NCI-H2107 (cell line): ENCODE measurements at places on chromosomes 1 and 21.

DNA sequence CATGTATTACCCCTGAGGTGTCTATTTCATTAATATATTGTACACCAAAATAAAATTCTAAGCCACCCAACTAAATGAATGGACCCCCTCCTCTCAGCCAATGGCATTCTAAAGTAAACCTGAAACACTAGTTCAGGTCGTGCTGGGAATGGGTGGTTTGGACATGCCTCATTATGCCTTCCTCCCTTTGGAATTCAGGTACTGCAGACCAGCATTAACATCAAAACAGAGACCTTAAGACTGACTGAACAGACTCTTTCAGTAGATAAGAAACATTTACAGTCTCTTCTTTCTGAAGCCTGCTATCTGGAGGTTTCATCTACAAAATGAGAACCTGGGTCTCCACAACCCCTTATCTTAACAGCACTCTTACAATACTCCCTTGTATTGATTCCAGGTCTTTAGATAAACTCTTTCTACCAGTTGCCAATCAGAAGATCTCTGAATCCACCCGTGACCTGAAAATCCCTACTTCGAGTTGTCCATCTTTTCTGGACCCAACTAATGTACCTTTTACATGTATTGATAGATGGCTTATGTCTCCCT lies 93.6 kb downstream of the PKN2 start:
- no peak for DNase-seq

DNA sequence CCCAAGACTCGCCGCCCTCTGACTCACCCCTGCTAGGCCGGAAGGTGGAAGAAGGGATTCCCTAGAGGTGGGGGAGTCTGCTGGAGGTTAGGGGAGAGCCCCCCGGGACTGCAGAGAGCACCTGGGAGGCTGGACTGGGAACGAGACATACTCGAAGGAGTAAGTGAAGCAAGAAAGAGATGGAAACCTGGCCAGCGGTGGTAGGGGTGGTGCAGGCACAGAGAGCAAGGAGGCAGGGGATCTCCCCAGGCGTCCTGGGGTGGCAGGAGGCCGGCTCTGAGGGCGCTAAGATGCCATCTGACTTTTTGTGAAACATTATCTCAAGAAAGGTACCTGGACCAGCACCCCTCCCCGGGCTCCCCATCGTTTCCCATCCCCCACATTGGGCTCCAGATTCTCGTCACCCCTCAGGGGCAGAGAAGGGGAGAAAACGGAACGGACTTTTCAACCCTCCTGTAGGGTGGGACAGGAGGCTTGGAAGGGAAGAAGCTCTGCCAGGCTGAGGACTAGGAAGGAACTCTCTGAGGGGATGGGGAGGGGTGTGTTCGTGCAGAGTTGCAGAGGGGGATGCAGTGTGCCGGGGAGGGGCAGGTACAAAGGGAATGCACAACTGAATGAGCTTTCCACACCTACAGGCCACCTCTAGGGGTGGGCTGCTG lies 708 bp downstream of the CHRNB2 start:
- DNase-seq: no peak

- DNase-seq: no peak
Observed at GRCh38 chr1:103025858-103026409, 82.4 kb downstream of the COL11A1 start.

- DNase-seq: no peak
Observed at GRCh38 chr1:244080343-244080929, 29.4 kb downstream of the ZBTB18 start.

GRCh38 chr21:29074007-29074376 lies 544 bp upstream of the CCT8 start:
- DNase-seq: no peak

- DNase-seq: no peak
Observed at GRCh38 chr1:159152031-159152430, 19.4 kb upstream of the CADM3 start.

DNA sequence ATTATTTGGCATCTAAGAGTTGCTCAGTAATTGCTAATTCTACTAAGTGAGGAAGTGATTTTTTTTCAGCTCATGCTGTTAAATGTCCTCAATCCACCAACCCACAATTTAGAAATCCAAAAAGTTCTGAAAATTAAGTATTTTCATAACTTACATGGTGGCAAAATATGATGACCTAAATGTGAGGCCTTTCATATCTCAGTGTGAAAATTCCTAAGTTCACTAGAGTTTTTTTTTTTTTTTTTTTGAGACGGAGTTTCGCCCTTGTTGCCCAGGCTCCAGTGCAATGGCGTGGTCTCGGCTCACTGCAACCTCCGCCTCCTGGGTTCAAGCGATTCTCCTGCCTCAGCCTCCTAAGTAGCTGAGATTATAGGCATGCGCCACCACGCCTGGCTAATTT lies 5.6 kb downstream of the NUCKS1 start:
- DNase-seq: no peak

GRCh38 chr21:27532076-27532475 lies 565.2 kb upstream of the ADAMTS5 start:
- DNase-seq: no peak

DNA sequence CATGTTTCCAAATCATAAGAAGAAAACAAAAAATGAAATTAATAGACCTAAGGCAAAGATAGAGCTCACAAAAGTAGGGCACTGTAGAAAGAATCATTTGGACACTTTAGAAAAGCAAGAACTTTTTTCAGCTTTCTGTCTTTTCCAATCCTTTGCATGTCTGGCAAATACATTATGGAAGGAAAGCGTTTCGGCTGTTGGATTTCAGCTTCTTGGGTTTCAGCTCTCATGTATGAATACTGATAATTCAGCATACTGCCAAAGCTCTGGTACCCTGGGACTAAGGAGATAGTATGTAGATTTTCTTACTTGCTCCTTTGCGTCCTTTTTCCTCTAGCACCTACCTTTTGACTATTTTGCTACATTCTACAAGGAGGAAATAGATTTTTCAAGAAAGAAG lies 375.9 kb downstream of the BRINP3 start:
- no peak for DNase-seq

GRCh38 chr21:46550116-46550941 lies 54.6 kb downstream of the S100B start:
- no peak for DNase-seq

- no peak for DNase-seq
Observed at GRCh38 chr21:45451091-45451740, 46.3 kb downstream of the COL18A1 start.

- DNase-seq: no peak
Observed at GRCh38 chr1:228348708-228349467, 57.7 kb downstream of the TRIM11 start.

- no peak for DNase-seq
Observed at GRCh38 chr1:34743775-34744174, 11.1 kb upstream of the GJB5 start.

- DNase-seq: no peak
Observed at GRCh38 chr1:234047123-234047522, 142.6 kb downstream of the SLC35F3 start.

DNA sequence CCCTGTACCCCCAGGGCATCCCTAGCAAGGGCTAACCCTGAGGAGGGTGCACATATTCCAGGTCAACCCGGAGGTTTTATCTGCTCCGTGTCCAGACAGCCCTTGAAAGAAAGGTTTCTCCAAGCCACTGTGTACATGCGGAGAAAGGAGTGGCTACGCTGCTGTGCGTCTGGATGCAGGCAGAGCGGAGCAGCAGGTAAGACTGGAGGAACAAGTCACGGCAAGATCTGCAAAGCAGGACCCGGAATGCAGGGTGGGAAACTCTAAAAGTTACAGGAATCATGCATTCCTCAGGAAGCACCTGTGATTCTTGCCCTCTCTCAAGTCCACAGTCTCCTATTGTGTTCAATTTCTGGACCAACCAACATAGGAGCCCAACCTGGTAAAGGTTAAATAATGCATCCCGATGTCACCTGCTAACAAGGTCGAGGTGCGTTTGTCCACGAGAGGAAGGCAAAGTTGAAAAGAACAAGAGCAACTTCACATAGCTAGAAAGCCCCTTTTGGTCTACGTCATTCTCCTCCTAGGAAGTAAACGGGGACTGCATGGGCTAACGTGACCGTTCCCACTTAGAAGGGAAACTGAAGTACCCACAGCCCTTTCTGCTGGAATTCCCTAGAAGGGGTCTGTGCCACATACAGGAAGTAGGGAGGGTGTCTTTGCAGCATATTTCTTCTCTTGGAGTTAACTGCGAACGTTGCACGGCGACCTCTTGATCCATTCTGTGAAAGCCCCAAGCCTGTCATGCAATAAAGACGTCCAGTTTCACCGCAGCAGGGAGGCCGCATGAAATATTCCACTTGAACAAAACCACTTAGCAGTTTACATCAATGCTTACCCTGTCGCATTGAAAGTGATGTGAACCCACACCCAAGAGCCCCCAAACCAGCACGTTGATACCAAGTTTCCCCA lies 5.8 kb downstream of the TIAM1 start:
- no peak for DNase-seq

GRCh38 chr1:172211221-172211620 lies 209.3 kb upstream of the C1orf105 start:
- no peak for DNase-seq

- no peak for DNase-seq
Observed at GRCh38 chr1:206135248-206135647, 18.1 kb upstream of the AVPR1B start.

- DNase-seq: no peak
Observed at GRCh38 chr1:209219791-209220524, 363.6 kb upstream of the CAMK1G start.

DNA sequence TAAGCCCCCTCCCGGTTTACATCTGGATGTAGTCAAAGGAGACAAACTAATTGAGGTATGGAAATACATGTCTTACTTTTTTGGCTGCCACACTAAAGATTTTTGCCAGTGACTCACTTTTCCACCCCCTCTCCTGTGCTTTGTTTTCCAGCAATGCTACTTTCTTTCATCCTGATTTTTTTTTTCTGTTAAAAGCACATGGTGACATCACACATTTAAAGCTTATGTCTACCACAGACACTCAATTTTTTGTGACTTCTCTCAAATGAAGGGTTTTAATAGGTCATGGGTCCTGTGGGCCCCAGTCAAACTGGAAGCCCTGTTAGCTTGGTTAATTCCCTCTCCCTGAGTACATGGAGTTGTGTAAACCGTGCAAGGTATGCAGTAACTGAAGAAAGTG lies 2.2 kb downstream of the PPP1R8 start:
- no peak for DNase-seq

DNA sequence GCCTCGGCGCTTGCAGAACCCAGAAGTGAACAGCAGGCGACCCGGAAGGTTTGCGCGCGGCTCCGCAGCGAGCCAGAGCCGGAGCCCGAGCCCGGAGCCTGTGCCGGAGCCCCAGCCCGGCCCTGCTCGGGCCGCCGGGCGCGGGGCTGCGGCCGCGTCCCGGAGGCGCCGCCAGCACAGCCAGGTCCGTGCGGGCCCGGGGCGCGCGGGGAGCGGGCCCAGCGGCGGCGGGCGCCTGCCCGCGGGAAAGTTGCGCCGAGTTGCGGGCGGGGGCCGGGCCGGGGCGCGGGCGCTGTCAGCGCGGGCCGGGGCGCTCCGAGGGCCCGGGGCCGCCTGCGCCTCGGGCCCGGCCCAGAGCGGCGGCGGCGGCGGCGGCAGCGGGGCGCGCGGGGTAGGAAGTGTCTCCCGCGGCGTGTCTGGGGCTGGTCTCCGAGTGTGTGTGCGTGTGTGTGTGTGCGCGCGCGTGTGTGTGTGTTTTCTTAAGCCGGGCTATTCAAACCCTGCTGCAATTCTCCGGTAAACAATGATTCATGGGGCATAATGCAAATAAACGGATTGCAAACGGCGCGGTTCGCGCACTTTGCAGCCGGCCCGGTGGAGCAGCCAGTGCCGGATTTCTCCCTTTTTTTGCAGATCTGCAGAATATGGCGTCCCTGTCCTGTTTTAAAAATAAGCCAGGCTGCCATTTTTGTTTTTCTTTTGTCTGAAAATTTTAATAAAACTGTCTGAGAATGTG lies at the start of gene ZNF362:
TSS of gene ZNF362 (plus strand) at position 22 of the 736 bp plus-strand sequence. CDS start 14,083 bp downstream, outside the sequence.
- peak; percentile 18 for DNase-seq

DNA sequence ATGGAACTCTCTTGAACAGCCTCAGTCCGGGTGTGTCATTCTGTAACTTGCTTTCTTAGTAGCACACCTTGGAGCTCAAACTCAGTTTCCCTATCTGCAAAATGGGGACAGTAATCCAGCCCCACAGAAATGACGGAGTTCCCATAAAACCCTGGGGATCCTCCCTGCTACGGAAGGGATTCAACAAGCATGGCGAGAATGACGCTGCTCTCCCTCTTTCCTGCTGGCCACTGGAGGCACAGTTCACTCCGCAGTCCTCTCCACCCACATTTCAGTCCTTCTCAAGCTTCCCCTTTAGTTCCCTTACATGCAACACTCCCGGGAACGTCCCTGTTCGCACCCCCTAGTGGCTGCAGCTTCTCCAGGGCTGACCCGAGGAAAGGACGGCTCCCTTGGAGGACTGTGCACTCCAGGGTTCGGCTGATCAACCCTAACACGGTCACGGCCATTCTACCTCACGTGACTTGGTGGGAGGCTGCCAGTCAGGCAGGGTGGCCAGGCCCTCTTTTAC lies 20.6 kb downstream of the RUNX3 start:
- DNase-seq: no peak

- no peak for DNase-seq
Observed at GRCh38 chr1:116360429-116361173, 12.4 kb upstream of the ATP1A1 start.

DNA sequence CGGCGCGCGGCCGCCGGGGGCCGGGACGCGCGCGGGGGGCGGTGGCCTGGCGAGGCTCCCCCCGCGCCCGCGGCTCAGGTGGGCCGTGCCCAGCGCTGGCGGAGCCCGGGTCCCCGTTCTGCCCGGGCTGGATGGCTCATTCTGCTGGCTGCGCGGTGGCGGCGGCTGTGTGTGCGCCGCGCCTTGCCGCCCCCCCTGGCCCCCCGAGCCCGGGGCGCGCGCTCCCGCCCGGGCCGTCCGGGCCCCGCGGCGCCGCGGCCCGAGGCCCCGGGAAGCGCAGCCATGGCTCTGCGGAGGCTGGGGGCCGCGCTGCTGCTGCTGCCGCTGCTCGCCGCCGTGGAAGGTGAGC lies at the start of gene EPHB2:
TSS of gene EPHB2 (plus strand) at position 139 of the 349 bp plus-strand sequence. CDS start at position 283, 144 bp downstream.
- no peak for DNase-seq

DNA sequence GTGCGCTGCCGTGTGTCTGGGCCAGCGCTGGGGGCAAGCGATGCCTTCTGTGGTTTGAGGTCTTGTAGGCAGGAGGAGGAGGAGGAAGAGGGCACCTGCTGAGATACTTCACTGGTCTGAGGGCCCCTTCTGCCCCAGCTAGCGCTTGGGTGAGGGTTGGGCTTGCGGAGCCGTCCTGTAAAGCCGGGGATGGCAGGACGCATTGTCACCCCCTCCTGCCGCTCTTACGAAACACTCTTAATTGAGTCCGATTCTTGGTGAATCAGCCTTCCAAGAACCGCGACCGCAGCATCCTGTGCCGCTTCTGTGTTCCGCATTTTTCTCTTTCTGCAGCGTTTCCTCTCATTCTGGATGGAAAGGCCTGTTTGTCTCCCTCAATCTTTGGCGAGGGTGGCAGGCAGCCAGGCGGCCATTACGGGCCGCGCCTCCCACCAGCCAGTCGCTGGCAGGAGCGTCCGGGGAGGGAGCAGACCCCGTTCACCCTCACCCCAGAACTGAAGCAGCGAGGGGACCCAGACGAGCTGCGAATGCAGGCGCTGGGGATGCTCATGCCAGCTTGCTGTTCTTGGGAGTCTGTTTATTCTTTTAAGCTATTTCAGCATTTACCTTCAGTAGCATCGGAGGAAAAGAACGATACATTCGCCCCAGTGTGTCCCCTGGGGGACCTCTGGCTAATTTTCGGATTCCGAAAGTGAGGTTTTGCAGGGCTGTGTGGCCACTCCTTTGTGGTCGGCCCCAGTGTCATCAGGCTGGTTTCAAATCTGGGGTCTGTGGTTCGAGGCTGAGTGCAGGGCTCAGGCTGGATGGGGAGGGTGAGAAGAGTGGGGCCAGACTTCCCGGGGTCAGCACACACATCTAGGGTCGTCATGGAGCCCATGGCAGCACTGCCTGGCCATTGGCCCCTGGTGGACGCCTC lies 62.7 kb downstream of the SKI start:
- DNase-seq: no peak

GRCh38 chr1:179322557-179322956 lies 29.0 kb downstream of the SOAT1 start:
- no peak for DNase-seq
